ENCODE measurements at places on chromosomes 5 and 9.

- no peak for DNase-seq
These were observed 51.9 kb downstream of the MRPL36 start for GRCh38 chr5:1747803-1748085.

DNA sequence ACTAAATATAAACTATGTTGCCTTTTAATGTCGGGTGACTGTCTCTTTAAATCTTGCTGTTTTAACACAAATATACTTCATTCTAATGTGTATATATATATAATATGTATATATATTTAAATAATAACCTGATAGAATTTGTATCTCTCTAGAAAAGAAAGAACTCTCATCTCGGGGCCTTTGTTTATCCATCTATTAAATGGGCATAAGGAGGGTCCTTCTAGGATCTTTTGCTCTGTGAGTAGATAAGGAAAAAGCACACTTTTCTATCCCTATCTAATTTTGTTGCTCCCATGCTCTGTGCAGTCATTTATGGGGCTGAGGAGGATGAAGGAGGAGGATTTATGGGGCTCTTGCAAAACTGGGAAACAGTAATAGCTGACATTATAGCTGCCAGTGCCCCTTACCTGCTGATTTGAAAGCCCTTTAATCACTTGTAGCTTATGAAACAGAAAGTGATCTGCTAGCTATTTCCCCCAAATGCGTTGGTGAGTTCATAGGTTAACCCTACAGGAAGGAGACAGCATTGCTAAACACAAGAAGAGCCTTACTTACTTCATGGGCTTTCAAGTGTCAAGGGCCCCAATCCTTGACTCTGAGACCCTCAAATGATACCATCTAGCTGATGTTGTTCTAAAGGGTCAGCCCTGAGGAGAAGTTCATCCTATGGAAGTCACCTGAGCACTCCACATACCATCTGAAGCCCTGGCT lies 5.8 kb upstream of the PPARGC1B start:
- DNase-seq, result no peak

- peak; percentile 58 for DNase-seq
These were observed at the start of gene ERAP2 for GRCh38 chr5:96876292-96876850. ERAP2 (plus strand) TSS chr5:96876500; CDS start chr5:96879686, 3,186 bp downstream.

- no peak for DNase-seq
These were observed 154.0 kb downstream of the OLFM1 start for GRCh38 chr9:135241381-135242048.

- no peak for DNase-seq
These were observed 194.6 kb downstream of the AOPEP start for GRCh38 chr9:94921092-94921471.

DNA sequence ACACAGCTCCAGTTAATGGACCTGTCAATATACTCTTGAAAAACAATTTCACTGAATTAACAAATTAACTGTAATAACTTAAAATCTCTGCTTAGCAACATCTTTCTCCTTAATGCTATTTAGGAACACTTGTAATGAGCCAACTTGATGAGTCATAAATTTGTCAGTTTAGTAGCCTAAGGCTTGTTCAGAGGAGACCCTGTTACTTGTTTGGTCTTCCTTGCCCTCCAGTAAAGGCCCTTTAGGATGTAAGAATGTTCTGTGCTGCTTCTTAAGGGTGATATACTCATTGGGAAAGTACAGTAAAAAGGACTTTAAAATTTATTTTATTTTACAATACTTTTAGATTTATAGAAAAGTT lies 11.4 kb upstream of the MATR3 start:
- no peak for DNase-seq

DNA sequence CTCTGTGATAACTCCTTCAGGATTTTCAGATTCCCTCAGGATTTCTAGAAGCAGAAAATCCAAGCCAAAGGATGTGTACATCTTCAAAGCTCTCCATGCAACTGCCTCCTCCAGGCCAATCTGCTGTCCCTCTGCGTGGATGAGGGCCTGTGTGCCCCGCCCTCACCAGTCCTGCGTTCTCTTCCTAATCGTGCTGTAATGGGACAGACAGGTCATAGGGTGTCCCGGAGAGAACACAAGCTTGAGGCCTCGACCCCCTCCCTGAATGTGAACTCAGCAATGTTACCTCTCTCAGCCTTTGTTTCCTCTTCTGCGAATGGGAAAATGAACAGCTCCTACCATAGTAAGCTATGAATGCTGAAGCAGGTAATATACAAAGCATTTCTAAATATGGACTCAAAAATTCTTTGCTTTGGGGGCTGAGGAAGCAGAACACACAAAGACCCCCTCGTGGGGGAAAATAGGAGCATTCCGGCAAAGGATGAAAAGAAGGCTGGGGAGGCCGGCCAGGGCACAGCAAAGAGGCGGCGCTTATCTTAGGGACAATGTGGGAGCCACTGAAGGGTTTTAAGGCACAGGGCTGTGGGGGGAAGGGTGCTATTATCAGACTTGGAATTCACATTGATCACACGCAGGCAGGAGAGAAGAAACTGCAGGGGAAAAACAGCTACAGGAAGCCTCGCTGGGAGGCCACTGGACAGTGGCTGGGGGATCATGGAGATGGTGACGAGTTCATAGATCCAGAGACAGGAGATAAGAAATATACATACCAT lies 57.2 kb upstream of the FBXW11 start:
- no peak for DNase-seq

GRCh38 chr9:130078547-130078946 lies 24.8 kb downstream of the GPR107 start:
- no peak for DNase-seq

GRCh38 chr5:115578657-115579056 lies 23.6 kb downstream of the TICAM2 start:
- no peak for DNase-seq

- DNase-seq, result no peak
These were observed 10.3 kb downstream of the ITGA2 start for GRCh38 chr5:52999344-52999949.

DNA sequence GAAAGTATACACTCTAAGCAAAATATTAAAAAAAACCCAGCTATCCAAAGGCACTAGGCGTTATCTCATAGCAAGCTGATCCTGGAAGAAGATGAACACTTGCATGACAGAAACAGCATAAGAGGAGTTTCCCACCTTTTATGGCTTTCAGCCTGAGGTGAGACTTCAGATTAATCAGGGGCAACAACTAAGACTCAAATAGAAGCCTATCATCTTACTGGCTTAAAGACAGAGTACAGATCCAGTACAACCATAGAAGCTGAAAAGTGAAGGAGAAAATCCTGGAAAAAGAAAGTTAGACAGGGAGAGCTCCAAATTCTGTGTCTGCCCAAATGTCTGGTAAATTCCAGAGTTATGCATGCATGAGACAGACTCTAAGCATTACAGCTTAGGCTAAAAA lies 360.8 kb upstream of the KCNN2 start:
- no peak for DNase-seq

- no peak for DNase-seq
These were observed 231.3 kb downstream of the ZSWIM6 start for GRCh38 chr5:61563401-61563800.

GRCh38 chr5:42749020-42749419 lies 7.6 kb upstream of the CCDC152 start:
- no peak for DNase-seq

GRCh38 chr5:172303572-172304335 lies 20.2 kb upstream of the UBTD2 start:
- no peak for DNase-seq

DNA sequence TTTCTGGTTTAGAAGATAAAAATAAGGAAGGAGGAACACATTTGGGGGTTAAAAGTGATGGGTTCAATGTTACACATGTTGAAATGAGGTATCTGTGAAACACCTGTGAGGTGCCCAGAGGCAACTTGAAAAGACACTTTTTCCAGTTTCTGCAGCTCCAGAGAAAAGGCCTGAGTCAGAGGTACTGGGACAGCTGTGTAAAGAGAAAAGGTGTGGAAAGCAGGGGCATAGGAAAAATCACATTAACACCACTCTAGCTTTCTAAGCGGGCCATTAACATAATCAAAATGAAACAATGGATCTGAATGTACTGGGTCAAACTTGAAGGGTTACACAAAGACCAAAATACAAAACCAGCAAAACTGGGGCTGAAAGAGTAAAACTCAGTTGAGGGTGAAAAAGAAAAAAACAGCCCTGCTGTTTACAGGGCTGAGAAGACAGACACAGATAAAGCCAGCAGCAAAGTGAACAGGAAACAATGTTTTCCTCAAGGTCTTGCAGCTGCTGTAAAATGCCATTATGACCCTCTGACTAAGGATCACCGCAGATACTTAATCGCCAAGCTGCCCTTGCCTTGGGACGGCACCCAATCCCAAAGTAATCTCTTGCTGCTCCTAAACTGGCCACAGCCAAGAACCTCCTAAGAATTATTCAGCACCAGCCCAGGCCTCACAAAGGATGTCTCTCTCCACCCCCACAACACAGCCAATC lies 104.7 kb downstream of the DROSHA start:
- DNase-seq, result no peak

DNA sequence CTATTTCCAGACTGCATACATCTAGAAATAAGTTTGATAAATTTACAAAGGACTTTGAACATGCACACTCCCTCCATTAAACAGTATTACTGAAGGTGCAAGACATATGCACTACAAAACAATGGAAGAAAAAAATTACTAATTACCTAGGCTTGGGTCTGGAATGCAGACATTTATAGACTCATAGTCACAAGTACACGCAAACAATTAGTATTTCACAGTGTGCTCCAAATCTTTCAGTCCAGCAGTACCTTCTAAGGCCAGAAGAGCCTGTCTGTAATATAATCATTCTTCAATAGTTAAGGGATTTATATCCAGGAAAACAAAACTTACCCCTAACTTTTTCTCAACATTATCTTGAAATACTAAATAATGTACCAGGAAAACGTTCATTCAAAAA lies 11.2 kb downstream of the RICTOR start:
- DNase-seq, result no peak

DNA sequence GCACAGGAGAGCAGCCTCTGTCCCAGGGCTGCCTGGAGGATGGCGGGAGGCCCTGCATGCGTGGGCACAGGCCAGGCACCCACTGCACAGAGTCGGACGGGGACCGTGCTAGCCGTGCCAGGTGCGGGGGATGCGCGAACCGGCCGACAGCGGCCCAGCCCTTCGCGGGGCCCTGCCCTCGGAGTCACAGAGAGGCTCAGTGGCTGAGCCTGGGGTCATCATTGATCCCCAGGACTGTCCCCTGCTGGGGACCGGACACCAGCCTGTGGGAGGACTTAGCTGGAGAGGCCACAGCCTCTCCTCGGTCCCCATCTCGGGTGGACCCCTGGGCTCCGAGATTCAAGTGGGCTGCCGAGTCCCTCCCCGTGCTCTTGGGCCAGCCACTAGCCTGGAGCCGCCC lies 19.1 kb upstream of the LAMC3 start:
- no peak for DNase-seq

- no peak for DNase-seq
These were observed 116.5 kb downstream of the PDE4D start for GRCh38 chr5:59777028-59777427.

- DNase-seq, result no peak
These were observed 437.9 kb upstream of the PAPPA start for GRCh38 chr9:115715666-115716065.
